Activated T-helper 1 cell treated with anti-CD3 and anti-CD28 coated beads, Interleukin-2, amount 50 U/mL, for 16 hours (primary cell): ENCODE measurements at places on chromosomes 1 and 21.

DNA sequence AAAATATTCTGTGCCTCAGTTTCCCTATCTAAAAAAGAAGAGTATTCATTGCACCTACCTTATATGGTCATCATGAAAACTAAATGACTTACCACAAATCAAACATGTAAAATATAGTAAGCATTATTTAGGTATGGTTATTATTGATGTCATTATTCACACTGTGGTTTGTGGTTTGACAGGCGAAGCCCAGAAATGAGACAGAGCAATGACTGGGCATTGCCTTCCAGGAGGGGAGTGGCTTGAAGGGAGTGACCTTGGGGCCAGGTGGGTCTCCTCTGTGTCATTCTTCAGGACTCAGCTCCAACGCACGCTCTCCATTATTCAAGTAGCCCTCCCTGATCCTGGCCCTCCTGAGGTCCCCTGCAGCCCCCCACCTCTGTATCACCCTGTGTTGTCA lies 133.7 kb downstream of the DMRTA2 start:
- no peak for DNase-seq

DNA sequence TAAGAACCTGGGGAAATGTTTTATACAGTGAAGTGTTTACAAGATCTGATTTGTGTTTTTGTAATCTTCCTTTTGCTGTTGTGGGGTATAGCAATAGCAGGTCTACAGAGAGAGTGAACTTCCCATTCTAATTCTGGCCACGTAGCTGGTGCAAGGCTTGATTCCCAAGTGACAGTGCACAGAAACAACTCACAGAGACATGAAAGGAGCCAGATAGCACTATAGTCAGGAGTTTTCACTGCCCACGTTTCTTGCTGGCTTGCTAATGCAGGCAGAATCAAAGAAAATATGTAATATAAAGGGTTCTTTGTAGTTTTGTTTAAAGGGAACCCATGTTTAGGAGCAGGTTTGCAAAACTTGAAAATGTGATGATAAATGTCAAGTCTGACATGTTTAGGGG lies 170.9 kb upstream of the IVNS1ABP start:
- no peak for DNase-seq

DNA sequence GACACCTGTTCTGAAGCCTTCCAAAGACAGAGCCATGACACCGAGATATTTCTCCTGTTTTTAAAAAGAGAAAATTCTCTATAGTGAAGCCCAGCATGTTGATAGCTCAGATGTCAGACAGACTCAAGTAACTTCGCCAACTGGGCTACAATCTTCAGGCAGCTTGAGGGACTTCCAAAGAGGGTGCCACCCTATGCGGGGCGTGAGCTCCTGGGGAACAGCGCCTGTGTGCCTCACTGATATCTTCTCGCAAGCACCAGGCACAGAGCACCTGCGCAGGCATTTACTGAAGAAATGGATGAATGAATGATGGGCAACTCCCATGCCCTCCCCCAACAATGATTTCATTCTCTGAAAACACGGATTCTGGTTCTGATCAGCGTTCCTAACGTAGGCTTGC lies 17.6 kb downstream of the RIPK4 start:
- no peak for DNase-seq

GRCh38 chr1:215529111-215529510 lies 38.0 kb upstream of the KCTD3 start:
- no peak for DNase-seq

DNA sequence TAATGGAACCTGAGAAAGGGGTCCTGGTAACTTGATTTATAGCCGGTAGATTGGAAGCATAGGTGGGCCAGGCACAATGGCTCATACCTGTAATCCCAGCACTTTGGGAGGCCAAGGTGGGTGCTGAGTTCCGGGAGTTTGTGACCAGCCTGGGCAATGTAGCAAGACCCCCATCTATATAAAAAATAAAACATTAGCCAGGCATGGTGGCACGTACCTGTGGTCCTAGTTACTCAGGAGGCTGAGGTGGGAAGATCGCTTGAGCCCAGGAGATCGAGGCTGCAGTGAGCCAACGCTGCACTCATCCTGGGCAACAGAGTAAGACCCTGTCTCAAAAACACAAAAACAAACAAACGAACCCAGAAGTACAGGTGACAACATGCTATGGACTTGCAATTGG lies 76.5 kb downstream of the ZNF281 start:
- no peak for DNase-seq

- DNase-seq = no peak
These were observed 69.4 kb downstream of the DEGS1 start for GRCh38 chr1:224252479-224252878.

- DNase-seq = no peak
These were observed 101.2 kb downstream of the AKT3 start for GRCh38 chr1:243748706-243749283.

- peak; percentile 35 for DNase-seq
These were observed 3.4 kb downstream of the ADGRB2 start for GRCh38 chr1:31760471-31761470.

- DNase-seq = no peak
These were observed 17.3 kb upstream of the LRP8 start for GRCh38 chr1:53344921-53345838.

DNA sequence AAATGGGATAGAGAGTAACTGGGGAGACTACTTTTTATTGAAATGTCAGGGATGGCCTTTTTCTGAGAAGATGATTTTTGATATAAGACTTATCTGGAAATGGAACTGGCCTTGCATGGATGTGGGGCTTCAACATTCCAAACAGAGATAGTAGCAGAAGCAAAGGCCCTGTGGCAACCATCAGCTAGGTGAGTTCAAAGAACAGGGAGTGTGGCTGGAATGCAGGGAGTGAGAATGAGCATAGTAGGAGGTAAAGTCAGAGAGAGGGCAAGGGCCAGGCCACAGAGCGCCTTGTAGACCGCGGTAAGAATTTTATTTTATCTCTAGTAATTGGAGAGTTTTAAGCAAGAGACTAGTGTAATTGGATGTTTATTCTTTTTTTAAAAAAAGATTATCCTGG lies 227.0 kb upstream of the B3GALT2 start:
- DNase-seq = no peak

- no peak for DNase-seq
These were observed 25.2 kb downstream of the NHLH2 start for GRCh38 chr1:115815694-115816093.

GRCh38 chr1:51215169-51215568 lies 20.9 kb upstream of the RNF11 start:
- DNase-seq = no peak

- DNase-seq = no peak
These were observed 250.3 kb upstream of the SGIP1 start for GRCh38 chr1:66283622-66284041.

DNA sequence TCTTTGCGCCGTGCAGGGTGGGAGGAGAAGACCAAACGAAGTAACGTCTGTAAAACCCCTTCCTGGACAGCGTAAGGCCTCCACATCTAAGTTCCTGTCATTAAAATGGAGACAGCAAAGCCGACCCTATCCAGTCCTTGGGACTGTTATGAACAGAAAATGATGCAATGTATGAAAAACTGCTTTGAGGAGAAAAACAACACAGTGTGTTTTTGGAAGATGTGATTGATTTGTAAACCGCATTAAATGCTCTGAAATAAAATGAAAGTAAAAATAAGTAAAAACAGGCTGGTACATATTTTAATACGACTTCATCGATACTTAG lies 827 bp upstream of the URB1 start:
- DNase-seq = no peak
